Fibroblast of skin of back (primary cell): ENCODE measurements at places on chromosomes 16 and 17.

GRCh38 chr17:79997011-79997660, 38.5 kb downstream of the TBC1D16 start:
- DNase-seq: no peak

- no peak for DNase-seq
Measured at GRCh38 chr17:11242411-11242810, 1.4 kb downstream of the SHISA6 start.

GRCh38 chr16:84048270-84048669, 5.7 kb upstream of the SLC38A8 start:
- DNase-seq: no peak

- DNase-seq: no peak
Measured at GRCh38 chr16:35173295-35173694, 1713.9 kb downstream of the TP53TG3F start.

- no peak for DNase-seq
Measured at GRCh38 chr17:64092952-64093451, 36.9 kb downstream of the ERN1 start.

- DNase-seq: no peak
Measured at GRCh38 chr16:89288577-89288844, 71.0 kb downstream of the ZNF778 start.

DNA sequence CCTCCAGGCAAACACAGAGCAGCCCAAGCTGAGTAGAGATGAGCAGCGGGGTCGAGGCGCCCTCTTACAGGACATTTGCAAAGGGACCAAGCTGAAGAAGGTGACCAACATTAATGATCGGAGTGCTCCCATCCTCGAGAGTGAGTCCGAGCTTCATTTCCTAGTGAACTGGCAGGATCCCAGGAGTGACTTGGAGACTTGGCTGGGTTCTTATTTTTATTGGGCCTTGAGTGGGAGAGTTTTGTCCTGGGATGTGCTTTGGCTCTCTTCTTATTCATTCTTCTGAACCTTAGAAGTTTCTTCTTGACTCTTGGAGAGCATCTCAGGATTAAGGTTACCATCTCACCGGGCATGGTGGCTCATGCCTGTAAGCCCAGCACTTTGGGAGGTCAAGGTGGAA, 27.2 kb upstream of the CDC6 start:
- DNase-seq: no peak

GRCh38 chr17:40027614-40028012, 12.4 kb downstream of the CSF3 start:
- no peak for DNase-seq

DNA sequence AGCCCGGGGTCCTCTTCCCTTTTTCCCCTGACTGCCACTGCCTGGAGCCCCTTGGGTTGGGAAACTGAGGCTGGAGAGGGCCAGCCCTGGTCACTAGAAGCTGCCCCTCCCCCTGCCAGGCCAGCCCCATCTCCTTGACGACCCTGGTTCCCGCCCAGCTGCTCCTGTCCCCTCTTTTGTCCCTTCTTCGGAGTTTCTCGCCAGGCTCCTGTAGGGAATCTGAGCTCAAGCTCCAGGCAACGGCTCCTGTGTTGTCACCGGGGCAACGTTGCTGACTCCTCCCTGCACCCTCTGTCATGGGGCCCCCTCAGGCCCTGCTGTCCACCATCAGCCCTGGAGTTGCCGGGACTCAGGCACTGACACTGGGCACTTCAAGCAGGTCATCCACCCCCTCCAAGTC, 5.7 kb downstream of the LLGL1 start:
- no peak for DNase-seq

- no peak for DNase-seq
Measured at GRCh38 chr17:40778461-40778860, 3.9 kb downstream of the KRT27 start.

GRCh38 chr16:75272097-75272551, 20.7 kb upstream of the BCAR1 start:
- DNase-seq: peak; percentile 65

DNA sequence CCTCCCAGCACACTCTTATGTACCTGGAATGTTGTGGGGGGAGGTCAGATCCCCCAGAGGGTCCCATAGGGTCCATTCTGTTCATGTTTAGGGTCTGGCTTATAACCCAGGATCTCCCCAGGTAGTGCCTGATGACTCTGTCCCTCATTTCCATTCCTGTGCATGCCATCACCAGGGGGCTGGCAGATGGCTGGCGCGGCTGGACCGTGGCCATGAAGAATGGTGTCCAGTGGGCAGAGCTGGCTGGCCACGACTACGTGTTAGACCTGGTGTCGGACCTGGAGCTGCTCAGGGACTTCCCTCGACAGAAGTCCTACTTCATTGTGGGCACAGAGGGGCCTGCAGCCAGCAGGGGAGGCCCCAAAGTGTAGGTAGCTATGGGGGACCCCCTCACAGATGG, 35.0 kb upstream of the ALKBH5 start:
- no peak for DNase-seq

- peak; percentile 17 for DNase-seq
Measured at GRCh38 chr17:12349297-12349696, 316.4 kb upstream of the MYOCD start.

DNA sequence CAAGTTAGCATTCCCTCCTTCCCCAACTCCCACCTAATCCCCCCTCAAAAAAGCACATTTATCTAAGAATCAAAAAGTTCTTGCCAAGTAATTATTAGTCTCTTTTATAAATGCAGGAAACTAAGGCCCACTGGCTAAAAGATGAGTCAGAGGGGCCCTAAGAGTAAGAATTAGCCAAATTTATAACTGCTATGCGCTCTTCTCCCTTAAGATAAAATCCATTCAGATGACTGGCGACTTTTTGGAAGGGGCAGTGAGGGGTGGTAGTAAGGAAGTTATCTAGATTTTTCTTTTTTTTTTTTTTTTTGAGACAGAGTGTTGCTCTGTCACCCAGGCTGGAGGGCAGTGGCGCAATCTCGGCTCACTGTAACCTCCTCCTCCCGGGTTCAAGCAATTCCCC, 17.1 kb downstream of the ZNF652 start:
- peak; percentile 45 for DNase-seq

- no peak for DNase-seq
Measured at GRCh38 chr17:73423159-73423715, 111.4 kb upstream of the CDC42EP4 start.

- DNase-seq: no peak
Measured at GRCh38 chr17:16073845-16074244, 74.2 kb downstream of the TTC19 start.

DNA sequence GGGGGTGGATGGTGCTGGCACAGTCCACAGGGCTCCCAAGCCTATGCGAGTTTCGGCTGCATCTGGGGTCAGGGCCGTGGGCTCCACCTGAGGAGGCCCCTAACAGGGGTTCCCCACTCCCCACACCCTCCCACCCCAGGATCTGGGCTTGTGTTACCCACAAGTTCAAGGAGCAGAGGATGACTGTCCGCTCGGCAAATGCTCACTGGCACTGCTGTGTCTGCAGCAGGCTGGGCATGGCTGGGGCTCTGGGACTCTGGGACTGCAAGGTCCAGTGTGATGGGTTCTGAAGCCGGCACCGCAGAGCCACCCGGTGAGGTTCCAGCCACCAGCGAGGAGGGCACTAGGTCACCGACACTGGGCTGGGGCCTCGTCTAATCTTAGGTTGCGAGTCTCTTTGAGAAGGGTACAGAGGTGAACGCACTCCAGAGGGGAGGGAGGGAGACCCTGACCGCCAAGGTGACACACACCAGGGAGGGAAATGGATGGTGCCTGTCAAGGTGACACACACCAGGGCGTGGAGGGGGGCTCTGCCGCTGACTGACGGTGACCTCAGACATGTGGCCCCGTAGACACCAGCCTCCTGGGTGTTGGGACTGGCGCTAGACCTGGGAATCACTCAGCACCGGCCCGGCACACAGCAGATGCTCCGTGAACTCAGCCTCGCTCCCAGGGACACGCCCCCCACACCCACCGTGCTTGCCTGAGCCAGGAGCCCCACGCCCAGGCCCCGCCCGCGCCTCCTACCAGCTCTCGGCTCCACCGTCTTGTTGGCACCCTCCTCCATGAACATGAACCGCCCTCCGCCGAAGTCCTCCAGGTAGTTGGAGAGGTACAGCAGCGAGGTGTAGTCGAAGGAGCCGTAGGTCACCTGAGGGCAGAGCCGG, 20.5 kb upstream of the HEXD start:
- no peak for DNase-seq

GRCh38 chr16:78005881-78006280, 16.5 kb upstream of the CLEC3A start:
- DNase-seq: no peak

DNA sequence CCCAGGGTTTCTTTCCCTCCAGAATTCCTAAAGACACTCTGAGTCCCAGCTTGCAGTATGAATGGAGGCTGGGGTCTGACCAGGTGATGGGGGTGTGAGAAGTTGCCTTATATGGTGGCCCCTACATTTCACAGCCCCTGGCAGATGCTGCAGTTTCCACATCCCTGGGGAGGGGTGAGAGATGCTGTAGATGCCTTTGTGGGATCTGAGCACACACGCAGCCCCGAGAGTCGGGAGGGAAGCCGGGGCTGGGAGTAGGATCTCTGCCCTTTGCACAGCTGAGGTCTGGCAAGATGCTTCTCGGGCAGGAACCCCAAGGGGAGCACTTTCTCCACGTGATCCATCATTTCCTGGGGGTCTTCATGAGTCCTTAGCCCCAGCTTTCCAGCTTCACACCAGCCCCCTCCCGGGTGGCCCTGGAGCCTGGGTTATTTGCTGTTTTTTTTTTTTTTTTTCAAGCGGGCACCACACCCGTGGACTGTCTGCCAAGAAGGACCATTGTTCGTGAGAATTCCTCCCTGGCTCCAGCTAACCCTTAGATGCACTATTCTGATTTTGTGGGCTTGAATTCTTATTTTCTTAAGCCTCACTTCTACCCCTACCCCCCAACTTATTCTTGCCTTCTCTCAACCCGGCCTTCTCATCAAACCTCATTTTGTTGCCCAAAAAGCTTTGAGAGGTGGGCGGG, 50.6 kb downstream of the NTN1 start:
- no peak for DNase-seq

DNA sequence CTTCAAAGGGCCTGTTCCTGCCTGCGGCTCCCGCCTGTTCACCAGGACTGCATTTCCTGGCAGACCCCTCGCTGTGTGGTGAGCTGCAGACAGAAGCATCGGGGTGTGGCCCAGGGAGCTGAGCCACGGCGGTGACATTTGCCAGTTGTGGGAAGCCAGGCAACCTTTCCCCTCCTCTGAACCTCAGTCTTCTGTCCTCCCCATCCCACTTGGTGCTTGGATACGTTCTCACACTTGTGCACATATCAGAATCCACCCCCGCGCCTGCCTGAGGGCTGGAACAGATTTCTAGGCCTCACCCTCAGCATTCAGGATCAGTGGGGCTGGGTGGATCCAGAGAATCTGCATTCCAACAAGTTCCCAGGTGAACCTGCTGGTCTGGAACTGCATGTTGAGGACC, 63.5 kb downstream of the CRISPLD2 start:
- DNase-seq: no peak

DNA sequence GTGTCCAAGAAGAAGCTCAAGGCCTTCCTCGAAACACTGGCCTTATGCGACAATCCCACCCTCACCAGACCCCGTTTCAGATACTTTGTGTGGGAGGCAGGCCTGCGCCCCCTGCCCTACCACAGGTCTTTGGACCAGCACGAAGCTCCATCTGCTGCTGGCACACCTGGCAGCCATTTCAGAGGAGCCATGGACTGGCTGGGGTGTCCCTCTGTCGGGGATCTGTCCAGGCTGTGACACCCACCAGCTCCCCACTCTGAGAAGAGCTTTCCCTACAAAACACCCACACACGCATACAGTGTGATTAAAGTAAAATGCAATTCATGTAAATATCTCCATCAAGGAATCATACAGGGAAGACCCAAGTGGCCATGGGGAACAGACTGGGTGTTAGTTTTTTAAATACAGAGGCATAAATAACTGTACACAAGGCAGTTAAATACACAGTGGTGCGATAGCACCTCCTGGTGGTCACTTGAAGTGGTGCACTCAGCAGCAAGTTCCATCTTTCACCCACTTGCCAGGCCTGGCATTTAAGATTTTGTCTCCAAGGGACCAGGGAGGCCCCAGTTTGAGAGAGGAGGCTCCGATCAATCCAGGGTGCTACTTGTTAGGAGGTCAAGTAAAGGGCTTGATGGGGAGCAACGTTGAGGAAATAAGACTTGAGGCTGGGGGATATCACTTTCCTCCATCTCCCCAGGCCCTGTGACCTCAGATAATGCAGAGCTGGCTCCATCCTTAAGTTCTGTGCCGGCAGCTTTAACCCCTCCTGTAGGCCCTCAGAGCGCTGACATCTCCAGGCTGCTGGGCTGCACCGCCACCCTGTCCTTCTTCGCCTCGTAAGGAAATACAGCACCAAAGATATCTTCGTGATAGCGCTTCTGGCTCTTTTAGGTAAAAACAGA, 43.6 kb downstream of the NOS2 start:
- DNase-seq: peak; percentile 19

- DNase-seq: no peak
Measured at GRCh38 chr17:72926171-72926570, 166.3 kb downstream of the SLC39A11 start.

DNA sequence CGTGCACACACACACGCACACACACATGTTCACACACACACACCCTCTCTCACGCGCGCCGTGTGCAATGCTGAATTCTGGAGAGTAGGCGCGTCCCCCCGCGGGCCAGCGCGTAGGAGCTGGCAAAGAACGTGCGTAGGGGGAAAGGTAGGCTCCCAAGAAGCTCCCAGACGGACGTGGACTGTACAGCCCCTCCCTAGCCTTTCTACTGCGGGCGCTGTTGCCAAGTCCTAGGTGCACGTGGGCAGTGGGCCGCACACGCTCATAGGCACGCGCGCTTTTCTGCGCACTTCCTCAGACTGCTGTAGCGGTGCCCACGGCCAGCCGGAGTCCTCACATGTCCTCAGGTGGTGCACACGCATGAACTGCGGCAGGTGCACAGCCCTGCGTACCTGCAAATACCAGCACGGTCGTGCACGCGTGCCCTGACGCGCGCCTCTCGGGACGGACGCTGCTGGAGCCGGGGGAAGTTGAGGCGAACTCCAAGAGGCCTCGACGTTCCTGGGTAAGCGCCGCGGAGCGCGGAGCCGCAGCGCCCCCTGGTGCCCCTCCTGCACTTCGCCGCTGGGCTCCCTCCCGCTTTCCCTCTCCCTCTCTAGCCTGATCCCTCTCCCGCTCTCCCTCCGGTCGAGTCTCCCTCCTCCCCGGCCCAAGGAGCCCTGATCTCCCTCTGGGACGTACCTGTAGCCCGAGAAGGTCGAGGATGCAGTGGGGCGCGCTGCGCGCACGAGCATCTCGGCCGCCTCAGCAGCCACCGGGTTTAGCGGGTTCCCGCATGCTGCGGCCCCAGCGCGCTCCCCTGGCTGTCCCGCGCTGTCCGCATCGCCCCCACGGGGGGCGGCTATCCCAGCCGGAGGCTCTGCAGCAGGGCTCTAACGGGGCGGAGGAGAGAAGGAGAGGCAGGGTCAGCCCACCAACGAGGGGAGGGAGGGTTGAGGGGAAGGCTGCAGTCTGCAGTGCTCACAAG, 749 bp downstream of the GRIN2A start:
- DNase-seq: peak; percentile 37

GRCh38 chr17:40450175-40450574, 6.9 kb downstream of the IGFBP4 start:
- DNase-seq: no peak

GRCh38 chr16:66930189-66930588, 4.0 kb downstream of the CIAO2B start:
- DNase-seq: no peak

- DNase-seq: peak; percentile 57
Measured at GRCh38 chr17:56592487-56593085, 913 bp upstream of the NOG start.
